ENCODE measurements at places on chromosomes 6 and 20.

- no peak for DNase-seq
Measured at GRCh38 chr20:22383156-22383555, 201.2 kb downstream of the FOXA2 start.

DNA sequence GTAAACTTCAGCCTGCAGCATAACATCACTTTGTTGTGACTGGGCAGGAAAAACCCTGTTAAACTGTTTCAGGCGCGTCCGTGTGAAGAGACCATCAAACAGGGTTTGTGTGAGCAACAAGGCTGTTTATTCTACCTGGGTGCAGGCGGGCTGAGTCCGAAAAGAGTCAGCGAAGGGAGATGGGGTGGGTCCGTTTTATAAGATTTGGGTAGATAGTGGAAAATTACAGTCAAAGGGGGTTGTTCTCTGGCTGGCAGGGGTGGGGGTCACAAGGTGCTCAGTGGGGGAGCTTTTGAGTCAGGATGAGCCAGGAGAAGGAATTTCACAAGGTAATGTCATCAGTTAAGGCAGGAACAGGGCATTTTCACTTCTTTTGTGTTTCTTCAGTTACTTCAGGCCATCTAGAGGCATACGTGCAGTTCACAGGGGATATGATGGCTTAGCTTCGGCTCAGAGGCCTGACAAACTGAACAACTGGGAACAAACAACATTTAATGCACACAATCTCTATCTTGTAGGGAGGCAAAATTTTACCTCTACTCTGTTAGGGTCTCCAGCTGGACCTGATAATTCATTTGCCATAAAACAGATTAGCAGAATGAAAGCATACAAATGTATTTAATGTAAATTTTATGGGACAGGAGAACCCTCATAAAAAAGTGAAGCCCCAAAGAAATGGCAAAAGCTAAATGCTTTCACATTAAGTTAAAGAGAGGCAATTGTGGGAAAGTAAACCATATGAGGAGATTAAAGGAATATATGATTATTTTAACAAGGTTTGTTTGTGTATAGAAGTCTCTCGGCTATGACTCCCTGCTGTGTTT lies 58.3 kb upstream of the HFE start:
- DNase-seq: no peak

- peak; percentile 65 for DNase-seq
Measured at GRCh38 chr6:144343701-144344428, 58.7 kb downstream of the UTRN start.

DNA sequence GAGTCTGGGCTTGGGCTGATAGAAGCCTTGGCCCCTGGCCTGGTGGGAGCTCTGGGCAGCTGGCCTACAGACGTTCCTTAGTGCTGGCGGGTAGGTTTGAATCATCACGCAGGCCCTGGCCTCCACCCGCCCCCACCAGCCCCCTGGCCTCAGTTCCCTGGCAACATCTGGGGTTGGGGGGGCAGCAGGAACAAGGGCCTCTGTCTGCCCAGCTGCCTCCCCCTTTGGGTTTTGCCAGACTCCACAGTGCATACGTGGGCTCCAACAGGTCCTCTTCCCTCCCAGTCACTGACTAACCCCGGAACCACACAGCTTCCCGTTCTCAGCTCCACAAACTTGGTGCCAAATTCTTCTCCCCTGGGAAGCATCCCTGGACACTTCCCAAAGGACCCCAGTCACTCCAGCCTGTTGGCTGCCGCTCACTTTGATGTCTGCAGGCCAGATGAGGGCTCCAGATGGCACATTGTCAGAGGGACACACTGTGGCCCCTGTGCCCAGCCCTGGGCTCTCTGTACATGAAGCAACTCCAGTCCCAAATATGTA lies 957 bp upstream of the VEGFA start:
- no peak for DNase-seq

Measured in CD4-positive, alpha-beta T cell treated with Interleukin-17A for 4 hours (primary cell).